ENCODE measurements at places on chromosomes 2 and 18.

GRCh38 chr2:159508140-159508539, 108.2 kb downstream of the BAZ2B start:
- DNase-seq: no peak

DNA sequence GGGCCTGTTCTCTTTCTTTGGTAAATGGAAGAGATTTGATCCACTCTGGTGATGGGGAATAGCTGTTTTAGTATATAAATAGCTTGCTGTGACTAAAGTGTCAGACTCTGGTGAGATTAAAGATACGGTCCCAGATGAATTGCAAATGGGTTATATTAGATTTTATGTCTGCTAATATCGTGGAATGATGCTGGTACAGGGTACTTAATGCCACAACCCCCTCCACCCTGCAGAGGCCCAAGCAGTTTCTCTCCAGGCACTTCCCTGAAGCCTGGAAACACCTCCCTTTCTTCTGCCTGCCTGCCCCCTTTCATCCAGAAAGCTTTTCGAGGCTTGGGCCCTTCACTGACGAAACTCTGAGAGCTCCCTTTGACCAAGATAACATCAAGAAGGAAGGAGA, 21.4 kb upstream of the RFX8 start:
- DNase-seq: no peak

DNA sequence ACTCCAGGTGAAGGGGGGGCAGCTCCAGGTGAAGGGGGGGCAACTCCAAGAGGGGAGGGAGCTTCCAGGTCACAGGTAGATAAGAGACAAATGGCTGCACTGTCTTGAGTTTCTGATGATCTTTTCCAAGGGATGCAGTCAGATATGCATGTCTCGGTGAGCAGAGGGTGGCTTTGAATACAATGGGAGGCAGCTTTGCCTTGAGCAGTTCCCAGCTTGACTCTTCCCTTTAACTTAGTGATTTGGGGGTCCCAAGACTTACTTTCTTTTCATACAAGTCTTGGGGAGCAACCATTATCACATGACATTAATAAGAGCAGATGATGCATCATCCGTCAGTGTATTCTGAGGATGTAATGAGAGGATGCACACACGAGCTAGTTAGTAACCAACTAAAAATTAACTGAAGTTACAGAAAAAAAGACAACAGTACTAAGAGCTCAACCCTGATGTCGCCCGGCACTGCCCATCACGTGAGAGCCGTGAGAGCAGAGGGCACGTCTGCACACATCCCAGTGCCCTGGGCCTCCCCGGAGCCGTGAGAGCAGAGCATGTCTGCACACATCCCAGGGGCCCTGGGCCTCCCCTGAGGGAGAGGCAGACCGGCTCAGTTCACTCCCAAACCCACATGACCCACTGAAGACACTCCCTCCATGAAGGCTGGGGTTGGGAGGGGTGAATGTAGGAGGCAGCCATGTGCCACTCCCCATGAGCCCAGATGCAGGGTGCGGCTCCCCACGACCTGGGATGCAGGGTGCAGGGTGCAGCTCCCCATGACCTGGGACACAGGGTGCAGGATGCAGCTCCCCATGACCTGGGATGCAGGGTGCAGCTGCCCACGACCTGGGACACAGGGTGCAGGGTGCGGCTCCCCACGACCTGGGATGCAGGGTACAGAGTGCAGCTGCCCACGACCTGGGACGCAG, 39.4 kb downstream of the PXDN start:
- no peak for DNase-seq

DNA sequence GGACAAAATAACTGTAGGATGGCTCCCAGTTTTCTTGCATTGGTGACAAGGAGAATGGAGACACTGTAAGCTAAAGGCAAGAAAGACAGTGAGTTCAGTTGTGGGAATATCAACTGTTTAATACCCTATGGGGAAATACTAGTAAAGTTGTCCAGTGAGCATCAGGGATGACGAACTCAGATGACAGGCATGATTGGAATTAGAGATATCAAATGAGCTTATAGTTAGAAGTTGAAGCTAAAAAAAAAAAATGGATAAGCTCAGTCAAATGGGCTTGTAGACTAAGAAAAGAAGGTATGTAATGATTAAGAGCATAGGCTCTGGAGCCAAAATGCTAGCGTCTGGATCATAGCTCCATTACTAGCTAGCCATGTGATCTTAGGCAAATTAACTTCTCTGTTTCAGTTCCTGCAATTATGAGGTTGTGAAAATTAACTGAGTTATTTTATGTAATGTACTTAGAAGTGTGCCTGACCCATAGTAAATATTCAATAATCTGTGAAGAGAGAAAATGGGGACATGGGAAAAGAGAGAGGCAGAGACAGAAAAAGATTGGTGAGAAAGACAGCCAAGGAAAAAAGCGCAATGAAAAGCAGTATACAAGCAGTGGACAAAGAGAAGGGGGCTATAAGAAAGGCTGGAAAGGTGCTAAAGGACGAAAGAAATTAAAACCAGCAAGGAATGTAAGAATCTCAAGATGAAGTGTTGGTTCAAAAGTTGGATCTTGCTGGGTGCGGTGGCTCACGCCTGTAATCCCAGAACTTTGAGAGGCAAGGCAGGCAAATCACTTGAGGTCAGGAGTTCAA, 95.7 kb upstream of the SLC39A10 start:
- peak; percentile 44 for DNase-seq

- DNase-seq: no peak
Measured at GRCh38 chr2:24659862-24660261, 133.3 kb downstream of the PTRHD1 start.

DNA sequence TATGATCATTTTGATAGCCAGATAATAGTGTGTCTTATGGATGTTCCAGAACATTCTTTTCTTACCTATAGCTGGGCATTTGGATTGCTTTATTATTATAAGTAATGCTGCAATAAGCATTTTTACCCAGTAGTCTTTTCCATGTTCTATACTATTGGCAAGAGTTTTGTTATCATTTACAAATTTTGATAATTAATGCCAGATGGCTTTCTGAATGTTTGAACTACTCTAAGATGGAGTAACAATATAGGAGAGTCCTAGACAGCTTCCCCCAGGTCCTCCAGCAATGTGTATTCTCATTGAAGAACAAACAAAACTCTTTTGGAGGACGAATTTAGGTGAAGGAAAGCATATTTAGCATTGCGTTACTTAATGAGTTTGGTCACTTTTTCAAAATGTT, 73.0 kb downstream of the INPP4A start:
- DNase-seq: no peak

DNA sequence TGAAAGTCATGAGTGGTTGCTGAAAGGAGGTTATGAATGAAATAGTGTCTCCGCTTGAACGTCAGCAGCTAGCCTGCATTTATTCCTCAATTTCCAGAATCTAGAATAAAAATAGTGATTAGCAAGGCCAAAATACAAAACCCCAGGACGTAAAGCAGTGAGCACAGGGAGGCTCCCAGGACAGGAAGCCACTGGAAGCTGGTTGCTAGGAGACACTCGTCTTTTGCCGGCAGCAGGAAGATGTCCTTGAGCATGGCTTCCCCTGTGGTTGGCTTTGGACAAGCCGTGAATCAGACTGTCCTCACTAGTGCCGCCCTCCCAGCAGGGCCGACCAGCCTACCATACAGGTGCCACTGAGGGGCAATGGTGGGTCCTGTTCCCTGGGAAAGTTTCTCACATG, 374.4 kb downstream of the MTX2 start:
- no peak for DNase-seq

GRCh38 chr2:20143263-20143662, 81.7 kb downstream of the SDC1 start:
- peak; percentile 76 for DNase-seq

- no peak for DNase-seq
Measured at GRCh38 chr2:241010531-241011295, 12.3 kb downstream of the SNED1 start.

GRCh38 chr2:122237450-122237849, 482.0 kb downstream of the TSN start:
- no peak for DNase-seq

DNA sequence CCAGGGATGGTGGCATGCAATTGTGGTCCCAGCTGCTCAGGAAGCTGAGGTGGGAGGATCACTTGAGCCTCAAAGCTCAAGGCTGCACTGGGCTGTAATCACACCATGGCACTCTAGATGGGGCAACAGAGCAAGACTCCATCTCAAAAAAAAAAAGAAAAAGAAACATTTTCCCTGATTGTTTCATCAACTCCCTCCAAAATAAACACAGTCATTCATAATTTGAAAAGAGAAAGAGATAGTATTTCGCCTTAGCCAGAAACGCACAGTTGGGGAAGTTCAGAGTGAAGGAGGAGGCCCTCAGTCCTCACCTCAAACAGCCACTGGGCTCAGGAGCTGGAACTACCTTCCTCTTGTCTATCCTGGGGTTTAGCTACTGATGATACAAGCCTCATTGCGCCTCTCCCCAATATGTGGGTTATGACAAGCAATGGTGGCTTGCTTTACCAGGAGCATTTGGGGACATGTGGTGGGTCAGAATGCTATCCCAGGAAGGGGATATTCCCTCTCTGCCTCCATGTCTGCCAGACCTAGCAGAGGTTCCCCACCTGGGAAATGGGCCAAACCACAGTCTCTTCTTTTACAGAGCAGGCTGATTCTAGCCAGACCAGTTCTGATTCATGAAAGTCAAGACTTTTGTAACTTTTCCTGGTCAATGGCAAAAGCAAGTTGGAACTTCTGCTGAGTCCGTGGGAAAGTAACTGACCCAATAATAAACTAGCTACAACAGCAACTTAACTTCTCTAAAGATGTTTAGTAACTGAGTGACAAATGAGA, 22.2 kb upstream of the TMEM87B start:
- DNase-seq: peak; percentile 75

- DNase-seq: no peak
Measured at GRCh38 chr2:206082298-206082843, 3.6 kb downstream of the INO80D start.

DNA sequence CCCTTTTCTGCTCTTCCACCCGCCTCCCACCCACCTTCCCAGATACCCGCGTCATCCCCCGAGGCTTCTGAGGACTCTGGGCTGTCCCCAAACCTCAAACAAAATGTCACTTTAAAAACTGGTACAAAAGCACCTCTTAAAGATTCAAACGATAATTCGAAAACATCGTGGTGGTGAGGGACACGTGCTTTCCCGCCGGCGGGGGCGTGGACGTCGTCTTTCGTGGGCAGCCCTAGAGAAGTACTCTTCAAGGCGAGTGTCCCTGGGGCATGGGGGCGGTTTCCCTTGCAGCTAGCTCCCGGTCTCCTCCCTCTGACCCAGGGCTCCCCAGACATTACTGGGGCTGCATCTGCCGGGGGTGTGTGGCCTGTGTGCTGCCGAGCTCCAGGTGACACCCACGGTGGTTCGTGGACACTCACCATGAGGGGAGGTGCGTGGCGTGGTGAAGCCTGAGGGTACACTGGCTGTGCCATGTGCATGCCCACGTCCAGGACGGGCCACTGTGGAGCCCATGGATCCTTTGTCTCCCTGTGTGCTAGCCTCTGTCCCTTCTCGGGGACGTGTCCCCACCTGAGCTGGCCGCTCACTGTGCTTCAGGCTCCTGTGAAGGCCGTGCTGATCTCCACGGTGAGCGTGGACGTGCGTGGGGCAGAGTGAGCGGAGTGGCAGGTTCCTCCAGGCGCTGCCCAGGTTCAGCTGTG, 117.8 kb downstream of the NFATC1 start:
- DNase-seq: no peak

DNA sequence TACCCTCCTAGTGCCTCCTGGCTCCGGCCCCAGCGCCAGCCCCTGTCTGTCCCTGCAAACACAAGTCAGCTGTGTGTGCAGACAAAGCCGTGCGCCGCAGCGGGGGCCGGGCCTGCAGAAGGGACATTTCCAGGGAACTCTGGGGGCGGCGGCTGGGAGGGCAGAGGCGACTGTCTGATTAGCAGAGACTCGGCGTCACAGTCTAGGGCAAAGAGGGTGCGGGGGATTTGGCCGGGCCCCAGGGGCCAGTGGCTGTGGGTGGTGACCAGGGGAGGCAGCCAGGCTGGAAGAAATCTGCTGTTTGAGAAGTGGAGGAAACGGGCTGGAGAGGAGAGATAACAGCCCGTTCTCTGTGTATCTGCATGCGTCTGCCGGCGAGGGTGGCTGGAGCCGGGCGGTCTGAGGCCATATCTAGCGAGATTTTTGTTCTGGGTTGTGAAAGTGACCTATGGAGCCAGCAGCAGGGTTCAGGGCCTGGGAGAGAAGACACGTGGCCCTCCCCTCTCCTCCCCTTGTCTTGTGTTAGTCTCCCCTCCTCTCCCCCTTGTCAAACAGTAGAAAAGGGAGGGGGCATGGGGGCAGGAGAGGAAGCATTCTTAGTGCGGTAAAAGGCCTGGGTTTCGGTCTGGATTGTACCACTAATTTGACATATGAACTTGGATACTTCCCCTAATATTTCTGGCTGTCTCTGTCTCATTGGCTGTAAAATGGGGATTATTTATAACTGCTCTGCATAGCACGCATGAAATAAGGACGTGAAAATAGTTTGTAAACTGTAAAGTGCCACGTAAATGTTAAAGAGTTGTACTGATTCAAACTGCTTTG, 169.4 kb downstream of the SMAD7 start:
- DNase-seq: peak; percentile 81

DNA sequence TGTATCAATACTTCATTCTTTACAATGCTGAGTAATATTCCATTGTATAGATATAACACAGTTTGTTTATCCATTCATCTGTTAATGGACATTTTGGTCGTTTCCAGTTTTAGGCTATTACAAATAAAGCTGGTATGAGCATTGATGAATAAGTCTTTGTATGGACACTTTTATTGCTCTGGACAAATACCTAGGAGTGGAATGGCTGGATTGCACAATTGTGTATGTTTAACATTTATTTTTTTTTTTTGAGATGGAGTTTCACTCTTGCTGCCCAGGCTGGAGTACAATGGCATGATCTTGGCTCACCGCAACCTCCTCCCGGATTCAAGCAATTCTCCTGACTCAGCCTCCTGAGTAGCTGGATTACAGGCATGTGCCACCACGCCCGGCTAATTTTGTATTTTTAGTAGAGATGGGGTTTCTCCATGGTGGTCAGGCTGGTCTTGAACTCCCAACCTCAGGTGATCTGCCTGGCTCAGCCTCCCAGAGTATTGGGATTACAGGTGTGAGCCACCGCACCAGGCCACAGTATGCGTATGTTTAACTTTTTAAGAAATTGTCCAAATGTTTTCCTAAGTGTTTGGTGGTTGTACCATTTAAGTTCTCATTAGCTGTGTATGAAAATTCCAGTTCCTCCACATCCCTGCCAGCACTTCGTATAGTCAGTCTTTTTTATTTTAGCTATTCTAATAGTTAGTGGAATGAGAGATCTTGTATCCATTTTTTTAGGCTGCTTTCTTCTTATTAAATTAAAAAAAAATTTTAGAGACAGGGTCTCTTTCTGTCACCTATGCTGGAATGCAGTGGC, 194.9 kb upstream of the HAAO start:
- DNase-seq: peak; percentile 17

DNA sequence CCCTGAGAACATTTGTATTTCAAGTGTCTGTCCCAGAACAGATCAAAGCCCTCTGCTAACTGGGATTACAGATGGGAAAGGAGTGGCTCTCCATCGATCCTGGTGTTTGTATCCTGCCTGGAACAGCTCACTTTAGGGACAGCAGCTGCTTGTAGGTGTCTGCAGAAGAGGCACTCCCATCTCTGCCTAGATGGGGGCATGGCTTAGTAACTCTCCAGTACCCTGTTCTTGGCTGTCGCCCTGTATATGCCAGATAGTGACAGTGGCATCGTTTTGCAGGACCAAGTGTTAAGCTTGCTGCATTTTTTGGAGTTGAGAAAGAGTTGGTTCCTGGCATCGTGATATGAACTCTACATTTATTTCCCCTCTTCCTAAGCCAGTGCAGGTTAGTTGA, 189.9 kb downstream of the SH3RF3 start:
- DNase-seq: no peak

Measured in astrocyte of the hippocampus (primary cell).